ENCODE measurements at places on chromosomes 2 and 18.

GRCh38 chr18:76363436-76364120, 131.5 kb downstream of the ZNF516 start:
- DNase-seq: peak; percentile 52

- DNase-seq: no peak
Observed at GRCh38 chr2:2639251-2640139, 308.4 kb upstream of the MYT1L start.

DNA sequence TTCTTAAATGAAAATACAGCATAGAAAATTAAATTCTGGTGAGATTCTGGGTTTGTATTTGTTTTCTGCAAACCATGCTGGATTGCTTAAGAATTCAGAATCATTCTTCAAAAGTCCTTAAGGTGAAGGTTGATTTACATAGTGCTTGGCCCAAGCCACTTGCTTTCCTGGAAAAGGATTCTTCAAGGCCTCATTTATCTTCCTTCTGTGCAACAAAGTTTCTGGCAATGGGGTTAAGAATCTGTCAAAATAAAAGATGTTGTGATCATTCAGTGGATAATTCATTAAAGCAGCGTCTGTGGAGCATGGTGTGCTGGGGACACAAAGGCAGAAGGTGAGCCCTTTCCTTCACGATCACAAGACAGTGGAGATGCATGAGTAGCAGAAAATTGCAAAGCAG, 351.9 kb downstream of the GALR1 start:
- no peak for DNase-seq

- no peak for DNase-seq
Observed at GRCh38 chr2:56687169-56687568, 503.4 kb downstream of the CCDC85A start.

DNA sequence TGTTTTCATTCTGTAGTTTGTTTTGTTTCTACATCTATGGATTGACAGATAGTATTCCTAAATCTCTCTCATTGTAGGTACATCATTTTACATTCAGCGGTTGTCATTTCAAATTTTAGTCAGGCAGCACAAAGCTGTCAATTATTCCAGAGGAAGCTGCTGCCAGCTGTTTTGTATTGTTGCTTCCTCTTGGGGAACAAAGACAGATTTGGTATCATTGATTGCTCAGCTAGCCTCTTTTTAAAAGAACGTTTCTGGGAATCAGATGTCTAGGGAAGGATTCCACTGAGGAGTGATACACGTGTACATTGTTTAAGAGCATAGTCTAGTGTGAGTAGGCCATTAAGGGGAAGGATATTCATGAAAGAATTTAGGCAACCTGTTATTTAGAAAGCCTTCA, 145.8 kb downstream of the AGPS start:
- no peak for DNase-seq

- DNase-seq: peak; percentile 78
Observed at GRCh38 chr2:119290859-119291587, 67.4 kb downstream of the STEAP3 start.

- DNase-seq: no peak
Observed at GRCh38 chr18:43524260-43524659, 247.0 kb upstream of the SYT4 start.

GRCh38 chr18:26893996-26894395, 28.5 kb upstream of the AQP4 start:
- DNase-seq: no peak

GRCh38 chr2:222024932-222025880, 273.6 kb downstream of the PAX3 start:
- peak; percentile 59 for DNase-seq

DNA sequence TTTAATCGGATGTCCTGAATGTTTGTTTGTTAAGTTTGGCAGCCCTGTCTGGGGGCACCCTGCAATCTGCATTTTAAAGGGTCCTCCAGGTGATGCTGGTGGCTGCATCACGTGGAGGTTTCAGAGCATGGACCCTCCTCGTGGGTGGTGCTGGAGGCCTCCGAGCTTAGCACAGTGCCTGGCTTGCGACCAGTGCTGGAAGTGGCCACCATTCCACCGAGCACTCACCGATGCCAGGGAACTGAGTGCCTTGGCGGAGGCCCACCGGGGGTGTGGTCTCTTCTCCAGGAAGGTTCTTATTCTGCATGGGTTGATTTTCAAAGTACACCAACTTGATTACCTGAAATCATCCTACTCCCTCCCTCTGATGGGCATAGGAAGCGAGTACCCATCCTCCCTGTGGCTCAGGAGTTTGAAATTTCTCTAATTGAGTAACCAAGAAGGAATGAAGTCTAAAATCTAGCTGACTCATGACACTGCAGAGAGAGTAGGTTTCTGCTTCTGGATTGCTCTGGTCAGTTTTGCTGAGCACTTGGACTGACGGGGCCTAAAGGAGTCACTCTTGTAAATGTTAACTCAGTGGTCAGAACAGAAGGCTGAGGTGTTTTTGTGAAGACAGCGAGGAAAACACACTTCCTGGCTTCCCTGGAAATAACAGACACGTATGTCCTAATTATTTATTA, 58.1 kb upstream of the SLC66A3 start:
- DNase-seq: peak; percentile 79

- no peak for DNase-seq
Observed at GRCh38 chr2:124269348-124269747, 244.3 kb downstream of the CNTNAP5 start.

GRCh38 chr2:58157754-58158153, 83.4 kb downstream of the FANCL start:
- DNase-seq: no peak

- DNase-seq: no peak
Observed at GRCh38 chr2:159902722-159903121, 104.7 kb upstream of the CD302 start.

- DNase-seq: peak; percentile 23
Observed at GRCh38 chr2:206011795-206012194, 74.2 kb downstream of the INO80D start.

DNA sequence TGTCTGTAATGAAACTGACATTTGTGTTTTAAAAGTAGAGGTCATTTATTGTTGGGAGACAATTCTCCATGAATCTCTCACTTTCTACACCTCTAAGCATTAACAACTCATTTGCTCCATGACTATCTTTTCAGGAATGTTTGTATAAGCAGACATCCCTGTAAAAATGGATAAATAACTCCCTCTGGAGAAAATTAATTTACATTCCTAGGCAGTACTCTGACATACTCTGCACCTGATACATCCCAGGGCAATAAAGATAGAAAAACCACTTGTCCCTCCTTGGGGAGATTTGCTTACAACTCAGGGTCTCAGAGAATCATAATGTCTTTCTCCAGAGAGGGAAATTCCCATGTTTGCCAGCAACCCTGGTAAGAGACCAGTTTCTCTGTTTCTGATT, 1037.7 kb upstream of the SLC39A10 start:
- no peak for DNase-seq

DNA sequence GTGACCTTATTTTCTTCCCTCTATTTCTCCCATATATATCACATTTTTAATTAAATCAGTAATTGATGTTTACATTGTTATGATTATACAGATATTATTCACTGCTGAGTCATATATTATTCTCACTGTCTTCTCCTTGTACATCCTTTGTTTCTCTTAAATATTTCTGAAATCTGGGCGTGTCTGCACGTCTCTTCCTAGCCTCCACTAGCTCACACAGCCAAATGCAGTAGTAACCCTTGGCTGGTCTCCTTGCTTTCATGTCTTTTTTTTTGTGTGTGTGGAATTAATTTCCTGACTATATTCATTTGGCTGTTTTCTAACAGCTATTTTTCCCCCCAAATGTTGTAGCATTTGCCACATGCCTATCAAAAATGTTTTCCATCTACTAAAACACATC, 15.8 kb downstream of the CCNYL1 start:
- DNase-seq: peak; percentile 75

- DNase-seq: no peak
Observed at GRCh38 chr2:169702996-169703395, 8.7 kb downstream of the PHOSPHO2 start.

GRCh38 chr2:53576166-53576565, 191.4 kb upstream of the CHAC2 start:
- no peak for DNase-seq

DNA sequence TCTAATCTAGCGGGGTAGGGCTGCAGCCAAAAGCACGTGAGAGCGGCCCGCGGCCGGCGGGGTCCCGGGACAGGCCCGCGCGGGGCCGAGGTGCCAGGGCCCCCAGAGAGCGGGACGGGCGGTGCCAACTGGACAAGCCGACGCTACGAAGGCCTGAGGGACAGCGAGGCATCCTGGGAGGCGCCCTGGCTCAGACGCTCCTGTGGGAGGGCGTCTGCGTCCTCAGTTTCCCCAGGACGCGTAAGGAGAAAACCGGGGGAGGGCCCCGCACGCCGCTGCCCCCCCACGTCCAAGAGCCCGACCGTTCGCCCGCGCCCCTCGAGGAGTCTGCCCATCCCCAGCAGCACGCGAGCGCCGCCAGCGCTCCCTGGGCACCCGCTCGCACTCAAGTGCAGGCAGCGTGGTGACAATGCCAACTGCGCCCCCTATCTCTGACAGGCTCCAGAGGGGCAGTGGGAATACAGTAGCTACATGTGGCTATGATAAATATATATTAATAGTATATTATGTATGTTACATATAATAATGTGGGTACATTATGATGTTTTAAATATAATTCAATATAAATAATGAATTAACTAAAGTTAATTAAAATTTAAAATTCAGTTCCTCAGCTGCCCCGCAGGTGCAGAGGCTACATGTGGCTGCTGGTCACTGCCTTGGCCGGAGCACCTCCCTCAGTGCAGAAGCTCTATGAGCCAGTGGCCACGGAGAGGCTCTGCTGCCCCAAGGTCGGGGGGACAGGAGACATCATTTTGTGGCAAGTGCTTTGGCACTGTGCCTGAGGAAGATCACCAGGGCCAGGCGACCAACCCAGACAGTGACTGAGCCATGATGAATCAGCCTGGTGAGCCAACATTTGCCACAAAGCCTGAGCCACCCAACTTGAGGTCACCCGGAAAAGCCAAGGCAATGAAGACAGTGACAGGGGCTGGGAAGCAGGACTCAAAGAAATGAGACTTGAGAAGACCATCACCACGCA, 5.5 kb upstream of the SFT2D3 start:
- peak; percentile 71 for DNase-seq

- DNase-seq: peak; percentile 42
Observed at GRCh38 chr2:143524119-143524553, 394.9 kb downstream of the ARHGAP15 start.

- no peak for DNase-seq
Observed at GRCh38 chr2:5555636-5556035, 136.5 kb upstream of the SOX11 start.

GRCh38 chr2:238220892-238221521, 17.5 kb upstream of the ILKAP start:
- no peak for DNase-seq

DNA sequence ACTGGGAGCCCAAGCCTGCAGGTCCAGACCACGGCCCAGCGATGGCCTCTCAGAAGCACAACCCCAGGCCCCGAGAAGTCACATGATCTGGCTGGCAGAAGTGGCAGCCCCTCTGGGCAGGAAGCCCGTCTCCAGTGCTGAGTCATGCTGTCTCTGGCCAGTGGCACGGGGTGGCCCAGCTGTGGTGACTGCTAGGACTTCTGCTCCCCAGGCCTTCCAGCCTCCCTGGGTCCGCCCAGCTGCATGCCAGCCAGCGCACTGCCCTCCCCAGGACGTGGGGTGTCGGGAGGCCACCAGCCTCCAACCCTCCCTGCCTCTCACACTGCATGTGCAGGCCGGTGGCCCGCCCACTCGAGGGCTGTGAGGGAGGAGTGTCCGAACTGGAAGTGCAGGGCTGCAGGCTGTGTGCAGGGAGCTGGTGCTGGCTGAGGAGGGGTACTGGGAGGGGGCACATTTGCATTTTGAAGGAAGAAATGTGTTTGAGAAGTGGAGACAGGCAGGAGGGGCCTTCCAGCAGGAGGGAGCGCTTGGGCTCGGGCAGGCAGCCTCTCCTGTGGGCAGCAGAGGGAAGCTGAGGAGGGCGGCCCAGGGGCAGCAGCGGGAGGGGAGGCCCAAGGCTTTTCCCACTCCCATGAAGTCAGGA, 17.0 kb upstream of the HPCAL1 start:
- DNase-seq: peak; percentile 78

DNA sequence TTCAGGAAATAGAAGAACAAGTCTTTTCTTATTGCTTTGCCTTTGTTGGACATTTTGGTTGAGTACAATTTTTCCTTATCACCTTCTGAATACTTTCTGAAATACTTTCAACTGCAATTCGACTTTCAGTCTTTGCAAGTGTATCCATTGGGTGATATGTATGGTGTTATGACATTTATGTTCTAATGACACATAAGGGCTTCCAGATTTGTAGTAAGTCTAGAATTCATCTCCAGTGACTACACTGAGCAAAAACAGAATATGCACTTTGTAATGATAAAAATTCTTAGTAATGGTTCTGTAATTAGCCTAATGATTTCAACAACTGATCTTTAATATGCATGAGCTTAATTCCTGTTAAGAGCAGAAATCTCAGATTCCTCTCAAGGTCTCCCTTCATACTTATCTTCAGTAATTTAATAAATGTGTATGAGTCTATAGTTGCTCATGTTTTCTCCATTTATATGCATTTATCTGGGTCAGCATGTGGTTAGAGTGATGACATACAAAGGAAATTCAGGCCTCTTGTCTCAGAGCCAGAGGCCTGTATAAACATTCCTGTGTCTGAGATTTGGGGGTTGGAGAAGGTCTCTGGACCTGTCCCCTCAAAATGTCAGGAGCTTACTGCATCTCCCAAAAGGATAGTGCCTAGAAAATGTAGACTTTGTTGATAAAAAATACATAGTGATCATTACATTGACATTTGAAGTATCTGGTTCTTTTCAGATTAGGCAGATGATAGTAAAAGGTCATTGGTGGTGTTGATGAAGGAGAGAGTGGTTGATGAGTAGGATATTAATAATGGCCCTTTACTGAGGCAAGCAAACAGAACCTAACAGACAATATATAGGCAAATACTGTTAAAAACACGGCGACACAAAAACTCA, 114.9 kb downstream of the QPCT start:
- peak; percentile 83 for DNase-seq

GRCh38 chr18:48589797-48590519, 51.1 kb downstream of the CTIF start:
- DNase-seq: peak; percentile 27

GRCh38 chr2:23497063-23497462, 112.1 kb downstream of the KLHL29 start:
- DNase-seq: peak; percentile 12

DNA sequence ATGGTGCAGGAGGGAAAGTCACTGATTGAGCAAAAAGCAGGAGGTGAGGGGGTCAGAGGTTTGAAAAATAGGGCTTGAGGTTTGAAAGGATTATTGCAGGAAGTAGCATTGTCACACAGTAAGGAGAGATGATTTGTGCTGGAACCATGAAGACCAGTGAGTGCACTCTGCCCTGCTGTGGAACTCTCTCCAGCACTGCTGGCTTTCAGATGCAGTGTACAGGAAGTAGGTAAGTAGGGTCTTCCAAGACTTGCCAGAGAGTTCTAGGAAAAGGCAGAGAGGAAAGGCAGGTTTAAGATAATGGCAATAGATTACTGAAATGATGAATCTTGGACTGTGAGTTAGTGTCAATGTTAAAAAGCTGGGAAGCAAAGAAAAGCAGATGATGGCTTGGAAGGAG, 11.2 kb downstream of the SP110 start:
- DNase-seq: no peak

GRCh38 chr18:275486-275885, 7.6 kb upstream of the THOC1 start:
- no peak for DNase-seq

- DNase-seq: peak; percentile 69
Observed at GRCh38 chr2:146818122-146818521, 1026.7 kb upstream of the ACVR2A start.

- DNase-seq: peak; percentile 78
Observed at GRCh38 chr2:208250388-208250787, 4.5 kb downstream of the IDH1 start.

GRCh38 chr2:201926067-201926466, 107.6 kb upstream of the FZD7 start:
- DNase-seq: no peak

Data from GM23248 (cell line).